Stimulated activated naive CD8-positive, alpha-beta T cell treated with anti-CD3 and anti-CD28 coated beads, Interleukin-15, Interleukin-2, amounts not matched to agents 100 U/mL and 50 U/mL, for 24 hours (primary cell): ENCODE measurements at places on chromosomes 1 and 21.

- DNase-seq: no peak
Observed at GRCh38 chr1:55714230-55714629, 499.1 kb upstream of the USP24 start.

DNA sequence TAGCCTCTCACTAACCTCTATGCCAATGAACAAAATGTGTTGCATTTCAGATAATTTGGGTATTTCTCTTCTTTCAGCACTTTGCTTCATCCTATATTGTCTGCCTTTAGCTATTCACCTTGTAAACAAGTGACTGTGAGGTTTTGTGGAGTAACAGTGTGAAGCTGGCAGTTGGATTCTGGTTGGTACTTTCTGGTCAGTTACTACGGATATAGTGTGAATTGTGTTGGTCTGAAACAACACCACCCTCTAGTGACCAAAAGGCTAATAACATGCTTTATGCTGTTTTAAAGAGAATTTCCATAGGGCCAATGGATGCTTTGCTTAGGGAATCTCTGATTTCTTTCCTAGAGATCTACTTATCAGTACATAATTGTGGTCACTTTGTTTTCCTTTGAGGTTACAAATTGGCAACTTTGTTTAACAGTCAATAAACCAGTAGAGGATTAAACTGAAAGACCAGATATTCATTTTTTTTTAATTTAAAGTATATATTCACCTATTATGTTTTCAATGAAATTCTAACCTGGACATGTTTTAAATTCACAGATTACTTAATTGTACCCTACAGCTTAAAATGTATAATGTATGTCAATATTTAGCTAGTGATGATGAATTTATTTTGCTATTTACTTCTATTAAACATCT is 2.5 kb upstream of the PTGER3 start:
- DNase-seq: no peak

DNA sequence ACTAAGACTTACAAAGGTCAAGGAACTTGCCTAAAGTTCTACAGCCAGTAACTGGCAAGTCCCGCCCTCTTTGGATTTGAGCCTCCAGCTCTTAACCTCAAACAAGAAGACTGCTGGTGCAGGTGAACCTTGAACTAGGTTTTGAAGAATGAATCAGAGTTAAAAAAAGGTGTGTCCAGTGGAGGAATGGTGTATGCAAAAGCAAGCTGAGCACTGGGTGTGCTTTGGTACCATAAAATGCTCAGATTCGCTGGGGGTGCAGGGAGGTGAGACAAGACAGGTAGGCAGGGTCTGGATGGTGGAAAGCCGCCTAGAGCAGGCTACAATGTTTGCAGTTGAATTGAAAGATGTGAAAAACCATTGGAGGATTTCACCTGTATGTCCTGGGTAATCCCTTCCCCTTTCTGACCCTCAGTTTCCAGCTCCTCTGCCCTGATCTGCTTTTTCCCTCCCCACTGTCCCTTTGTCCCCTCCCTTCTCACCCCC is 39.8 kb downstream of the FOXD2 start:
- no peak for DNase-seq

DNA sequence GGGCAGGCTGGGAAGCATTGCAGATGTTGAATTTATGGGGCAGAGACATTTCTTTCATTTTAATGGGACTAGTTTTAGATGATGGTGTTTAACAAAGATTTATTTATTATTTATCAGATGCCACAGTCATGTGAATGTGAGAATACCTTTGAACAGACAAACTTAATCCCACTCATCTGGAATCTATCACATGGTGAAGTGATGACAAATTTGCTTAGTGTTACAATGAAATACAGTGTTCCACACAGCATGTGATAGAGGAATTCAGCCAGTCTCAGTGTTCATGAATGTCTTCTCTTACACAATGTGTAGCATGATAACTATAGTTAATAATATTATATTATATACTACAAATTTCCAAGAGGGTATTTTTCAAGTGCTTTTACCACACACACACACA is 1361.7 kb upstream of the B3GALT2 start:
- no peak for DNase-seq
